Smooth muscle cell of the coronary artery (primary cell): ENCODE measurements at places on chromosomes 12 and 14. TPM values are rescaled to one million over a fixed set of nuclear protein-coding genes. Genes with fewer than 3 reads are reported as not detected.

CLEC6A gene
- total RNA-seq, result not detected in 2 replicates

C3AR1 gene
- under 0.01 and 0.30 TPM in 2 replicates for total RNA-seq

ANAPC5 gene
- 99.1 and 150 TPM in 2 replicates for total RNA-seq

ARHGAP5 gene
- 27.5 and 68.6 TPM in 2 replicates for total RNA-seq

APAF1 gene
- total RNA-seq, result 11.5 and 23.2 TPM in 2 replicates

CFAP73 gene
- not detected in 2 replicates for total RNA-seq

FANCM gene
- total RNA-seq, result 2.2 and 4.1 TPM in 2 replicates

SERPINA12 gene
- not detected in 2 replicates for total RNA-seq

GLIPR1 gene
- total RNA-seq, result 18.0 and 86.0 TPM in 2 replicates

PRH2 gene
- not detected in 2 replicates for total RNA-seq

AMDHD1 gene
- total RNA-seq, result 0.15 TPM in 1 of 2 replicates, not detected in the other

IFNG-AS1 gene
- total RNA-seq, result not detected in 2 replicates

CMA1 gene
- not detected in 2 replicates for total RNA-seq

HELB gene
- 2.9 TPM in 2 replicates for total RNA-seq

KCNK10 gene
- total RNA-seq, result not detected in 2 replicates

TDRD9 gene
- 0.30 and 4.1 TPM in 2 replicates for total RNA-seq

STAB2 gene
- total RNA-seq, result 0.15 TPM in 1 of 2 replicates, not detected in the other

KCNH3 gene
- 0.23 and 0.30 TPM in 2 replicates for total RNA-seq

TAS2R8 gene
- not detected in 2 replicates for total RNA-seq

SARNP gene
- total RNA-seq, result 32.2 and 105 TPM in 2 replicates

MYRFL gene
- total RNA-seq, result not detected in 2 replicates
